B cell (primary cell): ENCODE measurements at places on chromosomes 2 and 18.
A peak's percentile ranks its signal among the peaks of the same experiment; 100 is the strongest.

- no peak for DNase-seq
Observed at GRCh38 chr2:62224976-62225375, 29.1 kb downstream of the B3GNT2 start.

GRCh38 chr2:216683846-216684245 lies 11.5 kb downstream of the IGFBP5 start:
- no peak for DNase-seq

DNA sequence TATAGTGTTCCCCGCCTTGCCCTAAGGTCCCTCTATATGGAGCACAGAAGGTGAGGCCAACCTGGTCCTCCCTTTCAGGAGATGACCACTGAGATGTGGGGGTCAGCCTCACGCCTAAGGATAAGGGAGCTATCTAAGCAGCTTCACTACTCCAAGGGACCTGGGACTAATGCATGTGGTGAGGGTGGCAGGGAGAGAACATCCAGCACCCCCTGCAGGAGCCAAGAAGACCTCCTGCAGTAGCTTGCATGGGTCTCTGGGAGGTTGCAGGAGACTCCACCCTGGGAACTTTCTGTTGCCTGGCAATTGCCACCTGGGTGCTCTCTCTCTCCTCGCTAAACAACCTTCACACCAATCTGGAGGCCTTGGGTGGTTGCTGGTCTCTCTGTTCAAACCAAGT lies 93.0 kb upstream of the KLHL29 start:
- no peak for DNase-seq

DNA sequence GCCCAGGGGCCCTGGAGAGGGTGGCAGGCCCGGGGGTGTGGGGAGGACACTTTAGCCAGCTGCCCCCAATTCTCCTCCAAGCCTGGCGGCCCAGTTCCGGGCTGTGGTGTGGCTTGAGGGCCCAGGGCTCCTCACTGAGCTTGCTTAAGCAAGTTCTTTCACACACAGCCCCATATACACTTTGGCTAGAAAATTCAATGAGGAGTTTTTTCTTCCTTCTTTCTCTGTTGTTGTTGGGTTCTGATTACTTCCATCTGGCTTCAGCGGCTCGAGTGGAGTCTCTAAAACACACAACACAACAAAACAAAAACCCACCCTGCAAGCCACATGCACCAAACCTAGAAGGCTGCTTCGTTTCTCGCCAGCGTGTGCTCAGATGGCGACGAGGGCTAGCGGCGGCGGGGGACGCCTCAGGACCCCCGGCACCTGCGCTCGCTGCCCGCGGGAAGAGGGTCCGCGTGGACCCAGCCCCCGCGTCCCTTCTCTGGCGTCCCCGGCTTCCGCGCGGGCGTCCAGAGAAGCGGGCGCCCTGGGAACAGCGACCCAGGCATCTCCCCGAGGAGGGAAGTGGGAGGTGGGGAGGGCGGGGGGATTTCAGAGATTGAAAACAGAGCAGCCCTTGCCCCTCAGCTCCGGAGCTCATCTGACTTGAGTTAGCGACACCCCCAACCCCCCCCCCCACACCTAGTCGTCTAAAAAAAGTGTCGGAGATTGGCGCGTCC lies 577 bp upstream of the GLI2 start:
- DNase-seq = no peak

DNA sequence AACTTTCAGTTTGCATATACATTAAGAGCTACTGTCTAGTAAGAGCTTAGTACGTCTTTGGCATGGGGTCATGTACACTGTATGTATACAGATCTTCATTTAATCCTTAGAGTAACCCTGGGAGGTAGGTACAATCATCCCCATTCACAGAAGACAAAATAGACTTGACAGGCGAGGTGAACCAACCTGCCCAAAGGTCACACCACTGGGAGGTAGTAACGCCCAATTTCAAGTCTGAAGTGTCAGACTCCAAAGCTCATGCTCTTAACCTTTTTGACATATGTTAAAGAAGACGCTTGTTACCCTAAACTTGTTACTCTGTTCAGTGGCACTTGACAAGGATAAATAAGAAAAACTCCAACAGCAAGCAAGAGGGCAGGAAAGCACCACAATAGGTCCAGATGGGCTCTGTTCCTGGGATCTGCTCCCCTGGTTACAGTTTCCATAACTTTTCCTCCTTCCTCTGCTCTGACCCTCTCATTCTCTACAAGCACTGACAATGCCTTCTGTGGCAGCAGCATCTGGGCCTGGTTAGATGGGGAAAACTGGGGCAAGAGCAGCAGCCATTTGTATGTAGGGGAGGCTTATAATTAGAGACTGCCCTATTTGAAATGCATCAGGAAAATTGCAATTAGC lies 64.7 kb upstream of the SERTAD2 start:
- DNase-seq = no peak

GRCh38 chr2:29921560-29921915 lies at the start of gene ALK:
Gene ALK, minus strand, starts transcription at chr2:29921586. Its CDS starts 927 bp downstream, at chr2:29920659.
- DNase-seq = peak; percentile 43
